ENCODE measurements at places on chromosomes 6 and 20.

DNA sequence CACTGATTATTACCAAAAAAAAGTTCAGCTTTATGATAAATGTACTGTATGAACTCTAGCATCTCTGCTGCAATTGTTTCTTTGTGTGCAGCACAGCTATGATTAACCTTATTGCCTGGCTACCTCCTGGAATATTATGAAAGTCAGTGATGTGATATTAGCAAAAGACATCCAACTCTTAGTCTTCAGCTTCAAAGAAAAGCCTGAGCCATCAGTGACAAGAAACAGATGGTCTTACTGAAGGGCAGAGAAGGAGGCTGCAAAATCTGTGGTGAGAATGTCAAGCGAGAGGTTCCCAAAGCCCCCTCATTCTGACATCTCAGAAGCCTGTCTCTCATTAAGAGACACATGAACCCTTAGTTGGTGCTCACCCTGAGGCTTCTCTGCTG is 89.4 kb upstream of the TNFAIP3 start:
- no peak for DNase-seq

DNA sequence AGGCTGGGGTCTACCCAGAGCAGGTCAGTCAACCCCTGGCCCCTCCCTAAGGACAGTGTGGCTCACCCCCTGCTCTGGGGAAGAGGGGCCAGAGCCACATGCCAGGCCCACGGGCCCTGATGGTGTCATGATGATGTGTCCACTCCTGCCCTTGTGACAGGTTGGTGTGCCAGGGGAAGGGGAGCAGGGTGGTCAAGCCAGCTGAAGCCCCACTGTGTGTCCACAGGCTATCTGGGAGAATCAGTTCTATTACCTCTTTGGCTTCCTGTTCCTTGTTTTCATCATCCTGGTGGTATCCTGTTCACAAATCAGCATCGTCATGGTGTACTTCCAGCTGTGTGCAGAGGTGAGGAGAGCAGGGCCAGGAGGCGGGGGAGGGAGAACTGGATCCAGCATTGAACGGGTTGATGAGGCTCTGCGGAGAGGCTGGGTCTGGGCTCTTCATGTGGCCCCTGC is 47.7 kb downstream of the PLAGL2 start:
- DNase-seq: no peak

GRCh38 chr6:34004706-34005105 is 141.2 kb downstream of the GRM4 start:
- DNase-seq: no peak

DNA sequence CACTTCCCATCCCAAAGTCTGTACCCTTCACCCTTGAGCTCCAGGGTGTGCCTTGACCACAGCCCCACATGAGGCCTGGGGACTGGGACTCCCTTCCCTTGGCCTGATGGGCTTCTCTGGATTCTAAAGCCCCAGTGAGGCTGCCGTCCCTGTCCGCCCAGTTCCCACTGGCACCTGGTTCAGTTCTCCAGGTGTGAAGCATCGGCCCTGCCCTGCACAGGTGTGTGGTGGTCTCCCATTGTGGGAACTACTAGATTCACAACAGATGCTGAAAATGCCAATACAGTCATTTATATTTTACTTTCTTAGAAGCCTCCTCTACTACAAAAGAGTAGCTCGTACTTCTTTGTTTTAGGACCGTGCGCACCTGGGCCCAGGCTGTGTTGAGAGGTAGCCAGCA is 72.8 kb downstream of the TTLL2 start:
- DNase-seq: no peak

- no peak for DNase-seq
These were observed 4.5 kb downstream of the TMEM14A start for GRCh38 chr6:52675372-52675771.

DNA sequence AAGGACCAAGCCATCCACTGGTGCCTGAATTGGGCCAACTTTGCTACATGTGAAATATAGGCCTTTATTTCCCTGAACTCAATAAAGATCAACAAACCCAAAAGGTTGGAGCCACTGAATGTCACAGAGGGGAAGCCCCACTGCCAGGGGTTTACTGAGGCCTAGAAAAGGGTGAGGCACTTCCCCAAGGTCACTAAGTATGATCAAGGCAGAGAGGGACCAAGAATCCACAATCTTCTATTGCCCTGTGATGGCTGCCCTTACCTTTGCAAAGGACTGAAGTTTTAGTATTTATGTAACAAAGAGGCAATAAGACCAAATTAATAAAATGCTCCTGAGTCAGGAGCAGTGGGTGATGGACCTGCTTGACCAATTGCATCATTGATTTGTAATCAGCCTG is 18.0 kb downstream of the TREM1 start:
- no peak for DNase-seq

DNA sequence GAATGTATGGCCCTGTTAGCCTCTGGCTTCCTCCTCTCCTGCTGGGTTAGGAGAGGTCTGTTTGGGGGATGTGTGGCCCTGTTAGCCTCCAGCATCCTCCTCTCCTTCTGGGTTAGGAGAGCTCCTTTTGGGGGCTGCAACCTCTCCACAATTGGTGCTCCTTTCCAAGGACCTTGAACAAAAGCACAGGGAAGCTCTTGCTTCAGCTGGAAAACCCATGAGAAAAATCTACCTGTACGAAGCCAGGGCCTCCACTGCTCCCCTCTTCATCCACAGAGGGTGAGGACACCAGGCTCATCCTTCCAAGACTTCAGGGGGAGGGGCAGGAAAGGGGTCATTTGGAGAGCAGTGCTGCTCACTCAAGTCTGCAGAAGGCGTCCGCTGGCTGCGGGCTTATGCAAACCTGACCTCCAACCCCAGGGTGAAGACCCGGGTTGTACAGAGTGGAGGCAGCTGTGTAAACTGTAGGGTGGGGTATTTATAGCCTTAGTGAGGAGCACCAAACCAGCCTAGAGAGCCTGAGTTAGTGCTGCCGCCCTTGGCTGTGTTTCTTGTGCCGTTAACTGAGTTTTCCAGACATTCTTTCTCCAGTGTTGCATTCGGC is 62.1 kb downstream of the SLC24A3 start:
- DNase-seq: no peak

GRCh38 chr6:135577059-135577538 is 79.6 kb upstream of the AHI1 start:
- no peak for DNase-seq

DNA sequence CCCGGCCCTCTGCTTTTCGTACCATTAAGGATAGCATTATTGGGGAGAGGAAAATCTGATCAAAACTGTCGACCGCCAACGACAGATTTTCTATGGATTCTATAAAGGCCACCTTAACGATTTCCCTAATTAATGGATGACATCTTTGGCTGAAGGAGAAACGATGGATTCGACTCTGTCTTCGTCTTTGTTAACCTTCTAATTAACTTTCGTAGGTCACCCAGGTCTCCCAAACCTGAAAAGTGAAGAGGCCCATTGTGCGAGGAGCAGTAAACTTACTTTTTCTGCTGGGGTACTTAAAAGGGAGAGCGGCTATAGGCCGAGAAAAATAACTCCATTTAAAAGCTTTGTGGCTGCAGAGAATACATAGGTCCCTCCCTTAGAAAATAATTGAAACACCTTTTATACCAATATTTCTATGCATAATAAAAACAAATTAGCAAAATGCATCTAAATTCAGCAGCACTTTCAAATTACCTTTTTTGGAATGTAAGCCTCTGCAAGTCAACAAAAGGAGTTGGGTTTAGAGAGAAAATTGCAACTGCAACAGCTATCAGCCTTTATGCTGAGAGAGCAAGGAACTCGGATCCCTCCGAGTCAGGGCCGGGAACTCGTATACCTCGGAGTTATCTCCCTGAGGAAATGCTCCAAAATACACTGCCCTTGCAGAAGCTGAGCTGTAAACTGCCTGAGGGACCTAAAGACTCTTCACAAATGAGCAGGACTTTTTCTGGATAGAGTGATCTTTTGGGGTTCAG is 31.4 kb upstream of the NR2E1 start:
- DNase-seq: no peak

- DNase-seq: no peak
These were observed 14.6 kb downstream of the TJAP1 start for GRCh38 chr6:43491750-43492661.
